Vagina (tissue), 2 donors: ENCODE measurements at places on chromosomes 5 and 9.

- no peak for DNase-seq
Observed at GRCh38 chr5:95808686-95809413, 13.7 kb downstream of the GLRX start.

DNA sequence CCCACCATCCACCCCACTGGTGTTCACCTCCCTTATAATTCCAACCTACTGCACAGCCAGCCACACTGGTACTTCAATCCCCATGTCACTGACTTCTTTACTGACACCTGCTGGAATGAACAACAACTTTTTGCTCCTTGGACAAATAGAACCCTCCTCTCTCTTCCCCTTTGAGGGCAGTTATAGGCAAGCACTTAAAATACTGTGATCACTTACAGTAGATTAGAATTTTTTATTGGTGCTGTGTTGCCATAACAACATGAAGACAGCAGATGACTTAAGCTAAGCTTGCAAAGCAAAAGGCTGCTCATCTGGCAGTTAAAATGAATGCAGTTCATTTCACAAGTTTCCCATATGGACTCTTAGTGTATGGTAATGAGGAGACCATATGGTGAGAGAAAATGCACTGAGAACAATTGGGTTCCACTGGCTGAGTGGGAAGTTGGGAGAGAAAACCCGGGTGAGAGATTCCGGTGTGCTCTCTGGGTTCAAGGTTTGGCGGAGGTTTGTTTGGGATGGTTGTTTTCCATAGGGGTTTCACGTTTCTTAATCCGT, 374.3 kb downstream of the EBF1 start:
- no peak for DNase-seq

DNA sequence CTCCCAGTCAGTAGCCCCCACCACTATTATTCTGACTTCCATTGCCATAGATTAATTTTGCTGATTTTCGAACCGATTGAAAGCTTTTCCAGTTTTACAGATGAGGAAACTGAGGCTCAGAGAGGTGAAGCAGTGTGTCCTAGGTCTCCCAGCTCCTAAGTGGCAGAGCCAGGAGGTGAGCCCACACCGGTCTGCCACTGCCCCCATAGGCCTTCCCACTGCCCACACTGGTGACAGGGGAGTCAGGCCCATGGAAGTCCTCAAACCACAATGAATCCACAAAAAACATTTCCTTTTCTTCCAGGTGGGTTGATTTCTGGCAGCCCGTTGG, 54.9 kb upstream of the RPL26L1 start:
- DNase-seq, result no peak

DNA sequence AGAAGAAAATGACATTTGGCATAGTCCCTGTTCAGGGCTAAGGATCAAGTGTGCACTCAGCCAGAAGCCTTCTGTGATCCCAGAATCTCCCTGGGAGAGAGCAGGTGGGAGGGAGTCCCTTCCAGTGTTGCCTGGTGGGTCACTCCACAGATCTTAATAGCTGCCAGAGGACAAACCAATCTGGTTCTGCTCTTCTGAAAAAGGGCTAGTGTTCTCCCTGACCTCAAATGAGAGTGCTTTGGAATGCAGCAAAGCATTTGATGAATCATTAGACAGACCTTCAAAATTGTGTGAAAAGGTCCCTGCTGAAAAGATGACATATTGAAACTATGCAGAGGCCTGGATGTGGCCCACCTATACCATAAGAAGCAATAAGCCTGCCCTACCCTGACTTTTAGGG, 339.7 kb downstream of the TMEM232 start:
- no peak for DNase-seq

GRCh38 chr9:130330202-130330862, 64.8 kb downstream of the HMCN2 start:
- DNase-seq, result no peak

- DNase-seq, result no peak
Observed at GRCh38 chr5:53211799-53212198, 102.2 kb upstream of the MOCS2 start.

- DNase-seq, result no peak
Observed at GRCh38 chr9:98558575-98558974, 150.2 kb downstream of the GABBR2 start.

DNA sequence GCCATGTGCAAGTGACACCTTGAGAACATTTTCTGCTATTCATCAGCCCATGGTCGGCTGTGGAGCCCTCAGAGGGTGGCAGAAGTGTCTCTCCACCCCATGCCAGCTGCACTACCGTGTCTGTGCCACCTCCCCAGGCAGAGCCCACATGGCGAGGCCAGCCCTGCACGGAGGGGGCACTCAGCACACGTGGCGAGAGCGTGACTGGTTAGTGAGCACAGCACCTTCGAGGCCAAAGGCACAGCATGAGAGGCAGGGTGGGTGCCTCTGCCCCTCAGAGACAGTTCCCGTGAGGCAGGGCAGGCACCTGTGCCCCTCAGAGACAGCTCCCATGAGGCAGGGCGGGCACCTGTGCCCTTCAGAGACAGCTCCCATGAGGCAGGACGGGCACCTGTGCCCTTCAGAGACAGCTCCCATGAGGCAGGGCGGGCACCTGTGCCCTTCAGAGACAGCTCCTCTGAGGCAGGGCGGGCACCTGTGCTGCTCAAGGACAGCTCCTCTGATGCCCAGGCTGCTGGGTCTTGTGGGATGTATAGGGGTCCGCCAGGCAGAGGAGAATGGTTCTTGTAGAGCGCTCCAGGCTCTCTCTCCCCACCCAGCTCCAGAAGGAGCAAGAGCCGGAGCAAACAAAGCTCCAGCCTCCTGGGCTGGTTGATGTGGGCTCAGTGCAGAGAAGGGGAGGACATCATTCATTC, 179.8 kb upstream of the PPP1R26 start:
- DNase-seq, result peak; percentile 89

- DNase-seq, result no peak
Observed at GRCh38 chr9:125990793-125991220, 243.6 kb downstream of the PBX3 start.

DNA sequence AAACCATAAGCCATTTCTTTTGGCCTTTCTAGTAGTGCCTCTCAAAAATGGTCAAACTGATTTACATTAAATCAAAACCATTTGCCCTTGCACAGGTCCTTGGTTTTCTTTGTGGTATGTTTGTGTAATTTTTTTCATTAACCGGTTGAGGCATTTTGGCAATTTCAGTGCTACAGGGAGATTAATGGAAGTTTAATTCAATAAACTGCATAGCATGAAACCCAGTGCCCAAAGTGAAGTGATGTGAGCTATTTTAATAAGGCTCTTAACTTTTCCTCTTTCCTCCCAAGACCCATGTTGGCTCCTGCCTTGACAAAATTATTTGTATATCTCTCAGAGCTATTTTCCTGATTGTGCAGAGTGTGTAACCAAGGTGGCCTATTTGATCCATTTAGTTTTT, 326.2 kb upstream of the SEMA6A start:
- no peak for DNase-seq

- no peak for DNase-seq
Observed at GRCh38 chr9:135734616-135735144, 32.7 kb downstream of the KCNT1 start.

GRCh38 chr5:108264533-108264932, 117.4 kb downstream of the FBXL17 start:
- no peak for DNase-seq

DNA sequence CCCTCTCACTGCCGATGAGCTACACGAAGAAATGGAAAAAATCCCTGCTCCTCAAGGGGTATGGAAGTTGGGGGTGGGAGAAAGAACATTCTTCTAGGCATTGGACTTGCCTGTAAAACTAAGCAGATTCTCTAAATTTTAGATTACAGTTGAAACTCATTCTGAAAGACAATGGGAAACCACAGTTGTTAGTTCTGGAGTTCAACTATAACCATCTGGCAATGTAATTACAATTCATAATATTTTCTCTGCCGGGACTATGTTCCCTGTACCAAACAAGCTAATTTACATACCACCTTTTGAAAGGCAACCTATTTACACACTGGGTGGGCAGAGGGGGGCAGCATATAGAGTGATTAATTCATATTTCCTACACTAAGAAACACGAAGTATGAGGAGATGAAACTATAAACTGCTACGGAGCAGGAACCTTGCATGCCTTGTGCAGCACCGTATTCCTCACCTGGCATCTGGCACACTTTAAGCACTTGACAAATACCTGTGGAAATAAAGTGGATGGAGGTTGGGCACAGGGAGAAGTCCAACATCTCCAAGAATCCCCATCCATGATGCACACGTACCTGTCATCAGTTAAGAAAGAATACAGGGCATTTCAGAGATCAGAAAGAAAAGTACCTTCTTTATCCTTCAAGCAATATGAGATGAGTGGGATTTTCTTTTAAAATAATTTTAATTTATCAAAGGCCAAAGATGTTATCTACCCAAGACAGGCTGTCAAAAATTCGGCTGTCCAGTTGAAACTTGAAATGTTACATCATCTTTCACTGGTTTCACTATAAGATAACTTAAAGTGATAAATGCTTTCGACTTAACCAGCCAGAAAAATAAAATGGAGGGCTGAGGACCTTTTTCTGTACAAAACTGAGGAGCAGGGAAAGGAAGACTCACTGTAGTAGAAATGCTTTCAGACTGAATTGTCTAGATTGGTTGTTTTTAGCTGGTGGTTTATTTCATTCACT, 54.2 kb downstream of the SSBP2 start:
- no peak for DNase-seq

GRCh38 chr5:949275-949543, 56.5 kb downstream of the TRIP13 start:
- no peak for DNase-seq

GRCh38 chr9:30198463-30199309, 2185.8 kb upstream of the ACO1 start:
- no peak for DNase-seq

DNA sequence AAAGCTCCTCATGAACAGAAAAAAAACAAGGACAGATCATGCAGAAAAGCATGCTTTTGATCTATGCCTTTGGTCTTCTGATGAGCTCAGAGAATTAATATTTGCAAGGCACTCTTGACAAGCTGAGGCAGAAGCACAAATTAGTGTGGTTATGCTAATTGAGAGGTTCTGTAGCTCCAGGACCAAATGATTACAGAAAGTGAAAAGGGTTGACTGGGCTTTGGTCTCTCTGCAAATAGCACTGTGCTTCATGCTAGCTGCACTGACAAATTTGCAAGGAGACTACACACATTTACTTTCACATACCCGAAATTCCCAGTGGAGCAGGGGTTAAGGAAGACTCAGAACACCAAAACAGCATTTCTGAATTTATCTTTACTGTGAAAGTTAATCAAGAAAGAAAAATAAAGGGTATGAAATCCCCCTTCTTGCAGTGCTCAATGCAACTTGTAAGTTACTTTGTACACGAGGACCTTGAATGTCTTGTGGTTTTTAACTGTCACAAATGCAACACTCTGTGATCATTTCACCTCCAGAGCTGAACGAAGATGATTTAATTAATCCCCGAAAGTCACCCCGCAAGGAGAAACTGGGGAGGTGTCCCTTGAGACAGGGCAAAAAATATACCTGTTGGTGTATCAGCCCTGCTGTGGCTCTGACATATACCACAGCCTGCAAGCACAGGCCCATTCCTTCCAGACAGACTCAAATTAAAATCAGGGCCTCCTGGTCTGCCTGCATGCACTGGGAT, 11.9 kb downstream of the RAPGEF1 start:
- DNase-seq, result no peak

- no peak for DNase-seq
Observed at GRCh38 chr5:138488481-138488945, 23.2 kb downstream of the EGR1 start.

DNA sequence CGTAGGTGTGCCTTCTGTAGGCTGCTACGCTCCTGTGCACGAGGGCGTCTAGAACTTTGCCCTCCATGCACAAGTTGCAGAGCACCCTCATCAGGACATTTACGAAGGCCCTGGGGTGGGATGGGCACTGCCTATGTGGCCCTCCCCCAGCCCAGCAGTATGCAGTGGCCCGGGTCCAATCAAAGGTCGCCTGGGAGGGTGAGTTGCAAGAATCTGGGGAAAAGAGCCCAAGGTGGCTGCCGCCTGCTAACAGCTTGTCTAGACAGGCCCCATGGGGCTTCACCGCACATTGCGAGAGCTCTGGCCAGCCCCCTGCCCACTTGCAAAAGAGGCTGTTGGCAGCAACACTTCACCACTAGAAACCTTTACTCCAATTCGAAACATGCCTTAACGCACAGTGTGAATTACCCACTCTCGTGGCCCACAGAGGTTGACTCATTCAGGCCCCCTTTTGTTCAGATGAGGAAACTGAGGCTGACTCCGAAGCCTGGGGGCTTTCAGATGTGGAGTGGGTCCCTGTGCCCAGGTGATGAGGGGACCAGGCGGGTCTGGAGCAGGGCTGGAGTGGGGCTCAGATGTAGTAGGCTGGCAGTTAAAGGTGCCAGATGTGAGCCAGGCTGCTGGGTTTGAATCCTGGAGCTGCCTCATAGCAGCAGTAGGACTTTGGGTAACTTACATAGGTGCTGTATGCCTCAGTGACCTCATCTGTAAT, 31.8 kb upstream of the IL17B start:
- no peak for DNase-seq

DNA sequence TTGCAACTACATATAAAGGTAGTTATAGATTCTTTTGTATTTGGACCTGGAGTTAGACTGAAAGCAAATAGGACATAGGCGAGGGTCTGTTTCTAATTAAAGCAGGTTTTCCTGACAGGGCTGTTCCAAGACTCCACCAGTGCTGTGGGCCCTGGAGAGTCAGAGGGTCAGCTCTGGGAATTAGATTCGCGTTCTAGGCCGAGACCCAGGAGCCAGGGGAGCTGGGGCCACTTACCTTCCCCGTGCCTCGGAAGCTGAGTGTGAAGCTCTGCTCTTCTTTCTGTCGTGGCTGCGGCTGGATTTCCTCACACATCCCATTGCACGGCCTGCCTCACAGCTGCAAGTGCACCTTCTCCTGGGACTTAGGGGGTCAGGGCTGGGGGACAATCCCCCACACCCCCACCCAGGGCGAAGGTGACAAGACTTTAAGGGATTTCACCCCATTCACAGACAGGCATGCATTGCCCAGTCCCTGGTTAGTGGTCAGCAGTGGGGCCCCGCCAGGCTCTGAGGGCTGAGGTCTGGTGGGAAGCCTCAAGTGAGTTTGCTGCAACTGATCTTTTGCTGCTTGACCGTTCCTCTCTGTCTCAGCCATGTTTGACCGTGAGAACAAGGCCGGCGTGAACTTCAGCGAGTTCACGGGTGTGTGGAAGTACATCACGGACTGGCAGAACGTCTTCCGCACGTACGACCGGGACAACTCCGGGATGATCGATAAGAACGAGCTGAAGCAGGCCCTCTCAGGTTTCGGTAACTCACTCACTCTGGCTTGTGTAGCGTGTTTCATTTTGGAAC, 15.3 kb upstream of the AHRR start:
- no peak for DNase-seq
